ENCODE measurements at places on chromosomes 5 and 9.

DNA sequence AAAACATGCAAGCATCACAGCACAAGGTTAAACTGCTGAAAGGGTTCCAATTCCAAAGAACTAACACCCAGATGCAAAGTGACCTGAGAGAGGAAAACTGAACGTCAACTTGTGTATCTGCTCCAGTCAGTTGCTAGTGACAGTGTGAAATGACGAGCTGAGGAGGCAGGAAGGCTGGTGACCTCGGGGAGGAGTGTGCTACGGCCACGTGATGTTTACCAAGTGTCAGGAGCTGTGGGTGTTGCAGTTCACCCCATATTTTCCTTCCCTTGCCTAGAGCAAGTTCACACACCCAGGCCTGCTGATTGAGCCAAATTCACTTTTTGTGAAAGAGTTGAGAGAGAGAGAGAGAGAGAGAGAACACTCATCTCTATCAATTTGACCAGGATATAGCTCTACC is 231.6 kb upstream of the ANKH start:
- DNase-seq, result no peak

GRCh38 chr9:21810388-21810787 is 8.0 kb downstream of the MTAP start:
- DNase-seq, result no peak

- peak; percentile 58 for DNase-seq
These were observed 26.2 kb upstream of the BICD2 start for GRCh38 chr9:92790542-92791527.

GRCh38 chr9:129412814-129413536 is 207.9 kb downstream of the C9orf50 start:
- peak; percentile 72 for DNase-seq

DNA sequence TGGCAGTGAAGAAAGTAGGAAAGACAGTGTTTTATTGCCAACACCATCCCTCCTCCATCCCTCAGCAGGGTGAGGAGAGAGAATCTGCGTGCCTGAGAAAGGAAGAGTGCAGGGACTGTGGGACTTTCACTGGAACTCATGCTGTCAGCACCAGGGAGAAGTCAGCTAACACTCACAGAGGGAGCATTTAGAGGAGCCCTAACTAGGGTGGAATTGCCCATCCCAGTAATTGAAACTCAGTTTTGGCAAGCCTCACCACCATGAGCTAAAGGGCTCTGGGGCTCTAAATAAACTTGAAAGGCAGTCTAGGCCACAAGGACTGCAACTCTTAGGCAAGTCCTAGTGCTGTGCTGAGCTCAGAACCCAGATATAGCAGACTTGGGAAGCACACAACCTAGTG is 622.3 kb downstream of the SEMA5A start:
- DNase-seq, result no peak

DNA sequence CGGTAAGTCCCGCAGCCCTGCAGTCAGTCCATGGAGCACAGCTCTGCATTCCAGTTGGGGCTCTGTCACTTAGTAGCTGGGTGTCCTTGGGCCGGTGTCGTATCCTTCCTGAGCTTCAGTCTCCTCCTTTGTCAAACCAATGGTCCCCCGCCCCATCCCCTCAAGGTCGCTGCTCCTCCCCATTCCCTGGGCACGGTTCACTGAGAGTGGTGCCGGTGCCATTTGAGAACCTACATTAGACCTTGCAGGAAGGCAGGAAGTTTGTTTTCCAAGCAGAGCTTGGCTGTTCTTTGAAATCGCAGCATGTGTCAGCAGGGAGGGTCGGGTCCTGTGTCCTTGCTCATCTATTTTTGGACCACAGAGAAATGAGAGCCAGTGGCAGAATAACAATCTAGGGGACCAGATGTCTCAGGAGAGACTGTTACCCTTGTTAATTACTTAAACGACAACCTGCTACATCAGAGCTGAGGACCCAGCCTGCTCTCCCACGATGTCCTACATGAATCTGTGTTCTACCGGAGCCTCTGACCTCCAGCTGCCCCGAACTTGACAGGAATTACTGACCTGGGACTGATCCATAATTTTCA is 21.7 kb upstream of the BARHL1 start:
- no peak for DNase-seq

GRCh38 chr9:127470662-127471061 is 19.4 kb downstream of the LRSAM1 start:
- DNase-seq, result no peak

DNA sequence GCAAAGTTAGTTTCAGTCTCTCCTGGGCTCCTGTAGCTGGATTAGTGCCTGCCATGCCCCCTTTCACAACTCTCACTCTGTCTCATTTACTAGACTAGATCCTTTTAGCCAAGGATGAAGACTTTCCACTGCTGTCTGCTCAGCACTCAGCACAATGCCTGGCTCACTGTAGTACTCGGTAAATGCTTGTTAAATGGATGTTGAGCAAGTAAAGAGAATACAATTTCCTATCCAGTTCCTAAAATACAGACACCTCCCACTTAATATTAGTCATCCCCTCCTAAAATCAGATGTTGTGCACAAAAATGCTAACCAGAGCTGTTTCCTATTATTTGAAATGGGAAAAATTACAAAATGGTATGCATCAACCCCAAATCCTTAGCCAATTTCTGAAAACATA is 195.8 kb downstream of the SREK1 start:
- no peak for DNase-seq

GRCh38 chr9:83285445-83286225 is 222.7 kb upstream of the RASEF start:
- DNase-seq, result no peak

- DNase-seq, result no peak
These were observed 6.9 kb upstream of the LTC4S start for GRCh38 chr5:179786861-179787260.

DNA sequence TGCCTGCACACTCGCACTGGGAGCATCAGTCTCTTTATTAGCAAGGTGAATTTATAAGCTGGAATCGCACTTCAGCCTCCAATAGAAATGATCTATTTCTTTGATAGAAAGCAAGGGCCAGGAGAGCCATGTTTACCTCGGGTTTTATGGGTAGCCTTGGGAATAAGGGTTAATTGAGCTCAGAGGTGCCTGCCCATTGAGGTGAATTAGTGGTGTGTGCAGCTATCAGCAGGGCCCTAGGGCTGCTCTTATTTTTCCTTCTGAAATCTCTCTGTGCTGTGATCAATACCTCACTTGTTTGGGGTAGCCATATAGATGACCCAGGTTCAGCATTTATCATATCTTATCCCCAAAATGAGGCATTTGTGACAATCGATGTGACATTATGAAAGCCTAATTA is 297.8 kb downstream of the EBF1 start:
- DNase-seq, result no peak

GRCh38 chr5:478982-479535 is 36.1 kb downstream of the EXOC3 start:
- no peak for DNase-seq

- DNase-seq, result no peak
These were observed 266.1 kb downstream of the NTRK2 start for GRCh38 chr9:84935528-84936117.

DNA sequence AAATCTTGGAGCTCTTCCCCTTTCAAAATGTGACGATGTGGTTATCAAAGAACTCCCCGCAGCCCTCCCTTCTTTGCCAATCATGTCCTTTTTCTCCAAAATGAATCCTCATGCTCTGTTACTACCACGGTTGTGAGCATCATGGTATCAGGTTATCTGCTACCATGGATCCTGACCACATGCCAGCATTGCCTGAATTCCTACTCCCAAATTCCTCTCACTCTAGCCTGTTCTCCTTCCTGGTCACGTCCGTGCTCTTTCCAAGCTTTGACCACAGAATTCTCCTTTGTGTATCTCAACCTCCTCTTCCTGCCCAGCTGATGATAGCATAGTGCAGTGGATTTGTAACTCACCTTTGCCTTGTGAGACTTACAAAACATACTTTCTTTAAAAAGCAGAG is 59.5 kb upstream of the FBXL7 start:
- DNase-seq, result no peak

DNA sequence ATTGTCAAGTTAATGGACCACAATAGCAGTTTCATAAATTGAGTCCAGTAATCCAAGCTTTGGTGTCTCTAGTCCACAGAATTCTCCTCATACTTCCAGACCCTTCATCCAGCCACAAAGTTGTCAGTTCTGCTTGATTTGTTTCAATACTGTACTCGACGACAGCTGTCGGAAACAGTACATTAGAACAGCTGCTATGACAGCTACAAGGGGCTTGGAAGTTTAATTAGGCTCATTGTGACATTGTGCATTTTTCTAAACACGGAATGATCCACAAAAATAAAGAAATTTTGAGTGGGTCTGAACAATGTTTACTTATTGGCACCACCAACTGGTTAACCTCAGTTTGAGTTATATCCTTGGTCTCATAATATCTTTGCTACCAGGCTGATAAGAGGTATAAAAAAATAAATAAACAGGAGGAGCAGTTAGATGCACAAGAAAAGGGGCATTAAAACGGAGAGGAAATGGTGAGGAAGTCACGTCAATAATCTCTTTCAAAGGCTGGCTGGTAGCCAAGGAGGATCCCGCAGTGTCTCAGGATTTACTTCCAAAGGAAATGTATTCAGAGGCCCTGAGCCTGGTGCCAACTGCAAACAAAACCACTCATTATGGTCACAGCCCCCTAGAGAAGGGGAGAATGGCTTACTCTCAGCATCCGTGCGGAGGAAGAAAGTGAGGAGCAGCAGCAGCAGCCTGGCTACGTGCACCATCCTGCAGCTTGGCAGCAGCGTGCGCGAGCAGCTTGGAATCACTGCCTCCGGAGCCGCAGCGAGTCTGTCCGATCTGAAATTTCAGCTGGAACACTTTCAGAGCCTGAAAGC is 933.8 kb upstream of the DMAC1 start:
- peak; percentile 79 for DNase-seq

DNA sequence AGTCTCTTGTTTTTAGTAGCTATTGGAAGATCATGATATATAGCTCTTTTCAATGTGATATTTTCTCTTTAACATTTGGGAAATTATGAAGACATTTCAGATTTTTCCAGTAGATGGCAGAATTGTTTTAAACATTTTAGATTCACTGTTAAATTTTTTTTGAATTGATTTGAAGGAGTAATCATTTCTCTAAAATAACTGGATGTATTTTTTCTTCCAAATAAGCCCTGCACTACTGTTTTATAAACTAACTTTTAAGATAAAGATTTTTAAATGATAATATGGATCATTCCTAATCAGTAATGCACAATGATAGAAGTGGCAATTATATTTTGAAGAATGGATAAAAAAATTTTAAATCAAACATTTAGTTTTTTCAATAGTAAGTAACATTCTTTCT is 14.2 kb downstream of the NDUFAF2 start:
- no peak for DNase-seq

DNA sequence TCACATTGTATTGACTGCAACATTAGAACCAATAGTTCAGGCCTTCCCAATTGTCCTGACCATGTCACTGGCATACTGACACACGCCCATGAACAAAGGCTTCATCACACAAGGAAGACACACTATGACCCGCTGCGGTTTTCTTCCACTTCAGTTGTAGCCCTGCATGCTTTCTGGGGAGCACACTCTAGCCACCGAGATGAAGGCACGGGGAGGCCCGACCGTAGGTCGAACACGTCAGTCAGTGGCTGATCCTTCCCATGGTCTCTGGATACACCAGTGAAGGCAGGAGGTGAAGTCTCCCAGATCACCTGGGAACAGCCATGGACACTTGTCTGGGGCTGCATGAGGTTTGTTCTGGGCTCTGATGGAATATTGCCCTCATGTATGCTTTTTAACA is 224.7 kb downstream of the FSTL4 start:
- DNase-seq, result no peak

DNA sequence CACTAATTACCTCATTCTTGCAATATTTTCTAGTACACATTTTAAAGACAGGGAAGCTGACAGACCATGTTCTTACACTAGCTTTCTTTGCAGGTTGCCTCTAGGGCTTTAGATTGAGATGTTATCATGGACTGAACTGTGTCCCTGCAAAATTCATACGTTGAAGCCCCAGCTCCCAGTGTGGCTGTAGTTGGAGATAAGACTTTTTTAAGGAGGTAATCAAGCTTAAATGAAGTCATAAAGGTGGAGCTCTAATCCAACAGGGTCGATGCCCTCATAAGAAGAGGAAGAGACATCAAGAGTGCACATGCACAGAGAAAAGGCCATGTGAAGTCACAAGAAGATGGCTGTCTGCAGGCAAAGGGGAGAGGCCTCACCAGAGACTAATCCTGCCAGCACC is 471.2 kb upstream of the ACTBL2 start:
- peak; percentile 4 for DNase-seq

- no peak for DNase-seq
These were observed 256.8 kb downstream of the CDK5RAP2 start for GRCh38 chr9:120323125-120323524.

GRCh38 chr5:94856257-94856800 is 237.9 kb downstream of the SLF1 start:
- no peak for DNase-seq

DNA sequence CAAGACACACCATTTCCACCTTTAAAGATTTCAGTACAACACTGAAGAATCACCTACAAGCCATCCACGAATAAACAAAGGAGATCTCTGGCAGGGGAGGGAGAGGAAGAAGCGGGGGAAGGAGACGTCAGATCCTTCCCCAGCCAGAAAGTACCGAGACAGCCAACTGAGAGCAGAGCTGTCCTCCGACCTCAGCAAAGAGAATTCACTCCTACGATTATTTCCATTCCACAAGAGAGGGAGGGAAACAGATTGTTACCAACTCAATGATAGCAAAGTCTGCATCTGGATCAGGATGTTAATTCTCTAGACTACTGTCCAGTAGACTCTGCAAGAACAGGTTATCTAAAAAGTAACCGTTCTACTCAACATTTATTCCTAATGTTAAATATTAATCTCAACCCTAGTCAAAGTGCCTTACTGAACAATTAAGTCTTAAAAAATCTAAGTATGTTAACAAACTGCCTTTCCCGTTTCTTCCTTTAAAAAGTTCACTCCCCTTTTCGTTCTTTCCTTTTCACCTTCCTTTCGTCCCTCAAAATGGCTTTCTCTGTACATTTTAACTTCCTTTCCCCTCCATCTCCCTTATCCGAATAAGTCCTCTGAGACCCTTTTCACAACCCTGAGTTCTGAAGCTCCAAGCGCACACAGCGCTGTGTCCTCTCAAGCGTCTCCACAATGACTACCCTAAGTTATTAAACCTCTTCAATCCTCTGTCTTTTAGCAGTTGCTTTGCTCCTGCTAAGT is 1.4 kb downstream of the CHD1 start:
- peak; percentile 38 for DNase-seq

- DNase-seq, result no peak
These were observed 49.7 kb downstream of the WWC1 start for GRCh38 chr5:168341178-168341577.

GRCh38 chr5:454936-455335 is 12.0 kb downstream of the EXOC3 start:
- DNase-seq, result no peak

DNA sequence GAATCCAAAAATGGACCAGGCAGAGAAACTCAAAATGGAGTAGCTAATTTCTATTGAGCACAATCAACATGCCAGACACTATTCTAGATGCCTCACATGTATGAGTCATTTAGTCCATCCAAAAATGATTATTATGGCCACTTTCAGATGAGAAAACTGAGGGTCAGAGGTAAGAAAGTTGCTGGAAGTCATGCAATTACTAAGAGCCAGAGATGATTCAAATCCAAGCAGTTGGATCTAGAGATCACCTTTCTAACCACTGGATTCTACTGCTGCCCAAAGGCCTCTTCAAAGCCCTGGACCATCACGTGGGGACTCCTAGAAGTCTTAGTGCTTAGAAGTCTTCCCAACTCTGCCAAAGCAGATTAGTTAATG is 51.8 kb upstream of the HMHB1 start:
- no peak for DNase-seq

- no peak for DNase-seq
These were observed 4.7 kb downstream of the PFDN1 start for GRCh38 chr5:140298183-140298601.

Data from skin of body (tissue), 3 donors.